Pancreas (tissue), 10 donors: ENCODE measurements at places on chromosomes 4 and X. TPM values are rescaled to one million over a fixed set of nuclear protein-coding genes. Genes with fewer than 3 reads are reported as not detected.

Gene SOX3
- polyA plus RNA-seq, result not detected

Gene SH3BP2
- 56.5 TPM for polyA plus RNA-seq

Gene TKTL2
- polyA plus RNA-seq, result not detected

Gene FMR1
- 16.9 TPM for polyA plus RNA-seq

Gene SUPT20HL1
- not detected for polyA plus RNA-seq

Gene IGSF1
- polyA plus RNA-seq, result 0.38 TPM

Gene MAGEA4
- not detected for polyA plus RNA-seq

Gene TCEAL7
- polyA plus RNA-seq, result 0.72 TPM

Gene NDST3
- polyA plus RNA-seq, result not detected

Gene HSD17B10
- polyA plus RNA-seq, result 29.4 TPM

Gene FAM53A
- 2.4 TPM for polyA plus RNA-seq

Gene FNIP2
- 5.4 TPM for polyA plus RNA-seq

Gene CLDN2
- polyA plus RNA-seq, result 1.7 TPM

Gene TRPC5OS
- 0.05 TPM for polyA plus RNA-seq

Gene USP26
- polyA plus RNA-seq, result not detected

Gene CFAP97
- 3.4 TPM for polyA plus RNA-seq

Gene TTC29
- not detected for polyA plus RNA-seq

Gene STOX2
- polyA plus RNA-seq, result 4.2 TPM

Gene RBM41
- 6.0 TPM for polyA plus RNA-seq

Gene PITX2
- 0.09 TPM for polyA plus RNA-seq

Gene ASB9
- 41.7 TPM for polyA plus RNA-seq
